ENCODE measurements at places on chromosomes 6 and 20.
A peak's percentile ranks its signal among the peaks of the same experiment; 100 is the strongest.

DNA sequence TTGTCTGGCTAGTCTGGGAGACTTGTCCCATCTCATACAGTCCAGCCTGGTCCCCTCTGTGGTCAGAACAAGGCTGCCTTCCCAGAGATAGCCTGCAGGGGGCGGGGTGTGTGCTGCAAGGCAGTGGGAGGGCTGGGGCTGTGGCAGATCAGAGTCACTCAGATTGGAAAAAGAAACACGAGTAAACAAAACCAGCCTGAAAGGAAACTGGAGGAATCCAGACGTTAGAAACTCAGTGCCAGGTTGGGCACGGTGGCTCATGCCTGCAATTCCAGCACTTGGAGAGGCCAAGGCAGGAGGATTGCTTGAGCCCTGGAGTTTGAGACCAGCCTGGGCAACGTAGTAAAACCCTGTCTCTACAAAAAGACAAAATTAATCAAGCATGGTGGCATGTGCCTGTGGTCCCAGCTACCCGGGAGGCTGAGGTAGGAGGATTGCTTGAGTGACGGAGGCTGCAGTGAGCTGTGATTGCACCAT lies 20.2 kb downstream of the LEMD2 start:
- DNase-seq, result peak; percentile 90

DNA sequence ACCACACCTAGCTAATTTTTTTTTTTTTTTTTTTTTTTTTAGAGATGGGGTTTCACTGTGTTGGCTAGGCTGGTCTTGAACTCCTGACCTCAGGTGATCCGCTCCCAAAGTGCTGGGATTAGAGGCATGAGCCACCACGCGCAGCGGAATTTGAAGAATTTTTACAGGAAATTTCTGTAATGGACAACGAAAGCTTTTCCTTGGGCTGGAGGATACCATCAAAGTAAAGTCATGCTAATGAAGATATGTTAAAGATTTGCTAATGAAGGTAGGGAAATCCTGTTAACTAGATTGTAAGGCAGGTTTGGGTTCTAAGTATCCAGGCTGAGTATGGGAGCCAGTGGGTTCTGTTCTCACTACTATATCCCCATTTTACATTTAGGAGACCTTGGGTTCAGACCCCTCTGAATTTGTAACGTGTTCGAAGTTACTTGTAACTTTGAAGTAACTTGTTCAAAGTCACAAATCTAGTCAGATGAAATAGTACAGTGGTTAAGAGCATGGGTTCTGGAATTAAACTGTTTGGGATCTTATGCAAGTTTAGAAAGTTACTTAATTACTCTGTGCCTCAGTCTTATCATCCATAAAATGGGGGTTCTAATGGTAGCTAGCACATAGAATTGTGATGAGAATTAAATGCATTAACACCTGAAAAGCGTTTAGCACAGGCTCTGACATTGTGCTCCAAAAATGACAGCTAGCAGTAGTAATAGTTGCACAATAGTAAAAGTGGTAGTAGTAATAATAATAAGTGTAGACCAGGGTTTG lies 123.4 kb upstream of the GPR6 start:
- DNase-seq, result no peak

- DNase-seq, result peak; percentile 57
Observed at GRCh38 chr6:53734473-53735299, 60.1 kb upstream of the LRRC1 start.

DNA sequence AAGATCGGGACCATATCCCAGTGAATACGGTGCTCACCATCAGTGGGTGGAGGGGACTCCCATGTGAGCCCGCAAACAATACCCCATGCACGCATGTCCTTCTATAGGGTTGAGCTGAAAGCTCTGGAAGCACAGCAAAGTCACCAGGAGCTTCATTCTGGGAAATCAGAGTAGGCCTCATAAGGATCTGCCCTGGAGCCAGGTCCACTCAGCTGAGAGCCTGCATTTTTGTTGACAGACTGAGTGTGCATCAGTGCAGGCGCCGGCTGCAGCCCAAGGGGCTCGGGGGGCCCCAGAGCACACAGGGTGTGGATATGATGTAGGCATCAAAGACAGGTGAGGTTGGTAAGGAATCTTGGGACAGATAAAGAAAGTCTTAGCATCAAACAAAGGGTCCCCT lies 79.8 kb upstream of the CD93 start:
- peak; percentile 17 for DNase-seq

DNA sequence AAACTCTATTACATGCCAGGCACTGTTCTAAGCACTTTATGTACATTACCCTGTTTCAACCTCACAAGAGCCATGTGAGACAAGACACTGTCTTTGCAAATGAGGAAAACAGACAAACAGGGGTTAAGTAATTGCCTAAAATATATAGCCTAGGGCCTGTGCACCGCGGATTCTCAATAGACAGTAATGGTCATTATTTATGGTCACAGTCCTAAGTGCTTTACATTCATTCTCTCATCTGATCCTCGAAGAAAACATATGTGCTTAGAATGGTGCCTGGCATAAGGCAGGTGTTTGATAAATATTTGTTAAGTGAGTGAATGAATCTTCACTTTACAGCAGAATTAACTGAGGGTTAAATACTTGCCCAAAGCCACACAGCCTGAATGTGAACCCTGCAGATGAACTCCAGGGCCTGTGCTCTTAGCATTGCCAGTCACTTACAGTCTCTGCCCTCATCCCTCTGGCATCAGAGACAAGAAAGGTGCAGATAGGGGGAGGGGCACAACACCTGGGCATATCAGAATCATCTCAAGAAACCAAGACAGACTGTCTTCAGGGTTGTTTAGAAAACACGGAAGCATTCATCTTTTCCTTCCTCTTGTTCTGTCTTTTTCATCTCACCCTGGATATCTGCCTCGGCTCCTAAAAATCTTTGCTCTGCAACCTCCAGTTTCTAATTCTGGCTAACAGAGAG lies 92.8 kb upstream of the SASH1 start:
- DNase-seq, result no peak

DNA sequence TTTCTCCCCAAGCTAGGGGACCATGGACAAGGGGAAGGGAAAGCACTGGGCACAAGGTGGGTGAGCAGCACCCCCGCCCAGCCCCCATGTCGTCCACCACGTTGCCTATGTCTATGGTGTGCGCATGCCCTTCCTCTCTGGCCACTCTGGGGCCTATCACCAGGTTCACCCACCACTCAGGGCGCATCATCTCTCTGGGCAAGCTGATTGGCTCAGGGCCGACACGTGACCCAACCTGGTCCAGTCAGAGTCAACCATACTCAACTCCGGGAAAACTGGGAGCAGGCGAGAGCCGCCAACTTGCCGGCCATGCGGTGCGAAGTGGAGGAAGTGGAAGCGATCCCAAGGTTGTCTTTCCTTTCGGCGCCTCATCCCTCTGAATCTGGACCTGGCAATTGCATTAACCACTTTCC lies 25.9 kb downstream of the ACSS1 start:
- no peak for DNase-seq

- no peak for DNase-seq
Observed at GRCh38 chr20:44166477-44166876, 20.5 kb downstream of the JPH2 start.

DNA sequence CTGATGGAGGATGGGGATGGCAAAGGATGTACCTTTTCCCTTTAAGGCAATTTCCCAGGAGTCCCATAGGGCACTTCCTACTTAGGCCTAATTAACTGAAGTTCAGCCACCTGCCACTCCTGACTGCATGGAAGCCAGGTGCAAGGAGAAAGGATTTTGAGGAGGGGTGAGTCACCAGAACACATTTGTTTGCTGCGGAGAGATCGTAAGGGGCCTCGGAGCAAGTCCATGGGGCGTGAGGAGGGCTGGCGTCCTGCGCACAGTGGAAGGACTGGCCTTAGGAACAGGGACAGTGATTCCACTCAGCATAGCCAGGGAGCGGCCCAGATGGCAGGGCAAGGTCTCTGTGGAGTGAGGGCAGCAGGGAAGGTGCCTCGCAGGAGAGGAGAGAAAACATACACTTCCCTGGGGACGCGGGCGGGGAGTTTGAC lies 11.8 kb upstream of the MAP1LC3A start:
- no peak for DNase-seq

GRCh38 chr6:63689421-63689820 lies 53.8 kb downstream of the PHF3 start:
- no peak for DNase-seq

DNA sequence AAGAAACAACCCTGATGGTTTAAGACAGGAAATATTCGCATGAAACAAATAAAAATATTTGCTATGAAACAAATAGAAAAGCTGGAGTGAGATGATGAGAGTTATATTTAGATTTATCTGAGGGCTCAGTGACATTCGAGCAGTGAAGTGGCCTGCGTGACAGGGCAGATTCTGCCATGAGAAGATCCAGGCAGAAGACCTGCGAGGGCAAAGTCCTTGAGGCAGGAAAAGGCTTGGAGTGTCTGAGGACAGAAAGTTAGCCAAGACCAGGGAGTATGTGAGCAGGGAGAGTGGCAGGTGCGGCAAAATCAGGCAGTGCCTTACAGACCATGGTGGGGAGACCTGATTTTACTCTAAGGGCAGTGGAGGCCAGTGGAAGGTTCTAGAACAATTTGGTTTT lies 66.9 kb upstream of the RIN2 start:
- no peak for DNase-seq

GRCh38 chr6:4322846-4323309 lies 187.5 kb upstream of the ECI2 start:
- DNase-seq, result no peak

DNA sequence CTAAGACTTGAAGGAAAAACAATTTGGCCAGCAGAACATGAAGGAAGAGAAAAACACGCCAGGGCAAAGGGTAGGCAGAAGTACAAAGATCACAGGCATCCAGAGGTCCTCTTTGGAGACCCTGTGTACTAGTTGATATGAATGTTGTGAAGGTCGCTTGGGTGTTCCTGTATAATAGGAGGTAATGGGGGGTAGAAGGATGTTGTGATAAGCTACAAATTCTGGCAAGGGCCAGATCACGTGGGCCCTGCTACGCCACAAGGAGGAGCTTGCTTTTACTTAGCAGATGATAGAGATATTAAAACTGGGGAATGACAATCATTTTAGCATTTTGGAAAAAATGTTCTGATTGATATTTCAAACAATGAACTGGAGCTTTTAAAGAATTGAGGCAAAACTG lies 878 bp upstream of the HLA-DMA start:
- DNase-seq, result no peak

DNA sequence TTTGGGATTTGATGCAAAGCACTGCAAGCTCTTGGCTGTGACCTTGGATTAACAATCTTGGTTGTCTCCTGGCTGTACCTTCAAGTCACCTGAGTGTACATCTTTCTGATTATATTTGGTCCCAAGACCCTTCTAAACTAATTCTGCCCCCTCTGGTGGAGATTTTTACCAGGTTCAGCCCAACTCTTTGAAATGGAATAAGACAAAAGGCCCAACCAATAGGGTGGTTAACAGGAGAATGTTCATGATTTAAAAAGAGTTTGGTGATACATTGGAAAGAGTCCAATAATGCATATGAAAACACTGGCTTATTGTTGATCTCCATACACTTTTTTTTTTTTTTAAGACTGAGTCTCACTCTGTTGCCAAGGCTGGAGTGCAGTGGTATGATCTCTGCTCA lies 77.5 kb upstream of the CD83 start:
- no peak for DNase-seq

DNA sequence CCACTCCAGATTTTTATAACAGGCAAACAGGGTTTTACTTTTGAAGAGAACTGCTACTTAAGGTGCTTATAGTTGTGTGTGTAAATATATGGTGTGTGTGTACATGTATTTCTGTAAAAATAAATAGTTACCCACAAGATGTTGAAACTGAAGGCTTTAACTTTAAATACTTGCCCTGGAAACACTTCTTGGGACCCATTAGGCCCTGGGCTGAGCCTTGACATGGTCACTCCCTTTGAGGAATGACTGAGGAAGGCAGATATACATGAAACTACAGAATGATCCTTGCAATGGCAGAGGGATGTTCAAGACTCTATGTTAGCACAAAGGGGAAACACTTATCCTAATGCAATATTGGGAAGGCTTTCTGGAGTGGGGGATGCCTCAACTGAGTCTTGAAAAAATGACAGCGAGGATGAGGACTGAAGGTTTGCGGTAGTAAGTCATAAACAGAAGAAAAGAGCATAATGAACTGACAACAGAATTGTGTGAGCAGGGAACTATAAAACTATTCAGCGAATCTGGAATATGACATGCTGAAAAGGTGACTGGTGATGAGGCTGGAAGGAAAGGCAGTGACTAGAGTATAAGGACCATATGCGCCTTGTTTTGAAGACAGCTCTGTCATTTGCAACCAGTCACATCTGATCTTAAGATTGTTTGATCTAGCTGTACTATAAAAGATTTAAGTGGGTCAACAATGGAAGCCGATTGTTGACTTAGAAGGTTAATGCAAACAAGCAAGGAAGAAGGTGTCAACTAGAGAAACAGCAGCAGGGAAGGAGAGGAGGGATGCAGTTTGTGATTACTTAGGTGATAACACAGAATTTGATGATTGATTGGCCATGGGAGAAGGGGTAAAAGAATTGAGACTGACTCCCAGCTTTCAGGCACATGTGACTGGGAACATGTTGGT lies 64.4 kb upstream of the COL21A1 start:
- no peak for DNase-seq

GRCh38 chr20:35200267-35200666 lies 26.2 kb upstream of the MMP24 start:
- no peak for DNase-seq

DNA sequence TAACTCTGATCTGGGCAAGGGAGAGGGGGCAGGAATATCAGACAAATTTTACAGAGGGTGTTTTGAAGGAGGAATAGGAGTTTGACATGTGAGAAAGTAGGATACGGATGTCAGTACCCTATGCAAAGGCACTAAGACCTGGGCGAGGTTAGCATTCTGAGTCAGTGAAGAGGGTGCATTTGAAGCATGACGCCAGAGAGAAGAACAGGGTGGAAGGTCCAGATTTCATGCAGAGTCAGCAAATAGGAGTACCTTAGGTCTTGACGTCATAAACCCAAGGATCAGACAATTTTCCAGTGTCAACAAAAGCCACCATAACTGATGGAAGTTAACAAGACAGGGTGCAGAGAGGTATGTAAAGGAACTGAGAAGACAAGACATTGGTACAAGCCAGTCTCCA lies 839.2 kb downstream of the KIF16B start:
- DNase-seq, result no peak

- no peak for DNase-seq
Observed at GRCh38 chr6:139977887-139978332, 603.5 kb upstream of the CITED2 start.

DNA sequence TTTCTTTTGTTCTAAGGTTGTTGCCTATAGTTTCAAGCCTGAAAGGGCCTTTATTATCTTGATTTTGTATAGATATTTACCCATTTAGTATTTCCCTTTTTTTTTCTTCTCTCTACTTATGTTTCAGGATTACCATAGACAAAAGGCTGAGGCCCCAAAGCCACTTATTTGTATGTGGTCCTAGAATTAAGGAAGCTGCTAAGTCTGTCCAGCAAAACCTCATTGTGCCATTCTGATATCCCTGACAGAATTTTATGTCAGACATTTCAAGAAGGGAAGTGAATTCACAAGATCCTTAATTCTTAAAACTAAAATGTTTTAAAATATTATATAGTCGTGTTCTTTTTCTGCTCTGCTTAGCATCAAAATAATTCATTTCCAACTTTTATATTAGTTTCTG lies 6.9 kb downstream of the HAO1 start:
- DNase-seq, result no peak

Measured in ecto neural progenitor cell (in vitro differentiated cells).